ENCODE measurements at places on chromosomes 5 and 9. TPM values are rescaled to one million over a fixed set of nuclear protein-coding genes. Genes with fewer than 3 reads are reported as not detected.

Gene MELK
- 26.2 TPM for total RNA-seq

Gene BOD1
- total RNA-seq = 63.9 TPM

Gene FYB1
- 0.26 TPM for total RNA-seq

Gene MARCHF3
- total RNA-seq = 20.0 TPM

Gene CYLC2
- not detected for total RNA-seq

Gene PCDHB11
- total RNA-seq = 0.44 TPM

Gene LRRC19
- not detected for total RNA-seq

Gene DOK3
- total RNA-seq = 2.0 TPM

Gene SLC25A2
- total RNA-seq = 0.31 TPM

Gene GRAMD2B
- total RNA-seq = 17.3 TPM

Gene SCGB3A2
- not detected for total RNA-seq
